Peyer's patch (tissue), 4 donors: ENCODE measurements at places on chromosomes 11 and 22. TPM values are rescaled to one million over a fixed set of nuclear protein-coding genes. Genes with fewer than 3 reads are reported as not detected.

GRCh38 chr11:78419327-78419726 lies 1.7 kb upstream of the GAB2 start:
- DNase-seq = no peak

DNA sequence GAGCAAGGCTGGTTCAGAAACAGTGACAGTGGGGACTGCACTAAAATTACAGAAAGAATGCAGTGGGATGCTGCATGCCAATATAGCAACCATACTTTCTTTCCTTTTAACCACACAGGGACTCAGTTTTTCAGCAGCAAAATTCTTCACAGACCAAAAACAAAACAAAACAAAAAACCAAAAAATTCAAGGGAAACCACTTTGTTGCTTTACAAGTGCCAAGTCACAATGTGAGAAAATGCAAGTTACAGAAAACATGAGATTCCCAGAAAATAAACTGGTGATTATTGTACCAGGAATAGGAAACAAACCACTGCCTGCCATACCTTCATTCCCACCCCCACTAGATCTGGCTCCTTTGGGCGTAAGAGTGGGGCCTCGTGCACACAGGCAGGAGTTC lies 52.6 kb downstream of the TENM4 start:
- no peak for DNase-seq

DNA sequence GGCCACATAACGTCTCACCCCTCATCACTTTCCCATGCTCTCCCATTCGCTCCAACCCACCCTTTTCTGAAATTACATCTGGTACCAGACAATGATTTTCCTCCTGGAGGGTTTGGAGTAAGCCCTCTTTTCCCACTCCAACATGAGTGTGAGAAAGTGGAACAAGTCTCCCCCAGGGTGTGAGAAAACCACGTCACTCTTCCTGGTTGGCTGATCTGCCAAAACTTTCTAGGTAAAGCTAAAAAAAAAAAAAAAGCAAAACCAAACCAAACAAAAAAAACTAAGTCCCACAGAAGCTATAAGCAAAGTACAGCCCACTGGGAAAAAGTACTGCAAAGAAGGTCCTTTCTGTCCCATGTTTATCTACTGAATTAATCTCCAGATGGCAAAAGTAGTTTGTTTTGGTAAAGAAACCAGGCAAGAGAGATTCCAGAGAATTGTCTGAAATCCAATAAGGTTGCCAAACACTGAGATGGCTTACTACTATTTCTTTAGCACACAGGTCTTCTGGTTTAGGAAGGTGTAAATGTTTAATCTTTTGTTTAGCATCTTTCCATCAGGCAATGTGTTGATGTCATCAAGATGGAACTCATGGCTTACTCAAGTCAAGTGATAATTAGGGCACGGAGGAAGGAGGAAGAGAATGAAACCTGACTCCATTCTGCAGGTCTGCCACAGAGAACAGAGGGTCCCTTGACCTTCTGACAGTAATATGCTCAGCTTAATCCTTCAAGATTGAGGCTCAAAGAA lies 395.6 kb downstream of the LARGE1 start:
- no peak for DNase-seq

GRCh38 chr11:75344761-75345454 lies 6.6 kb downstream of the ARRB1 start:
- no peak for DNase-seq

DNA sequence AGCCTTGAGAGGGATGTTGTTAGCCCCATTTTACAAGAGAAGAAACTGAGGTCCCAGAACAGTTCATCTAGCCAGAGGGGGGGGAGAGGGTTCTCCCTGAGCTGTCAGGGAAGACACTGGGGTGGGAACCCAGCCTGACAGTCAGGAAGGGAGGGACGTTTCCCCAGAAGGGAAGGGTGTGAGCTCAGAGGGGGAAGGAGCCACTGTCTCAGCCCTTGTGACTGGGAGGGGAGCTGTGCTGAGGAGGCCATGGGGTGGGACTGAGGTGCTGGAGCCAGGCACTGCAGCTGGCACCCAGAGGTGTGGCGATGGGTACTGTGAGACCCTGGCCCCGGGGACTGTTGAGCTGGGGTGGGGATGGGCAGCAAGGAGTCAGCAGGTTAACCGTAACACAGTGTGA lies 35.7 kb downstream of the DAGLA start:
- DNase-seq = no peak

DNA sequence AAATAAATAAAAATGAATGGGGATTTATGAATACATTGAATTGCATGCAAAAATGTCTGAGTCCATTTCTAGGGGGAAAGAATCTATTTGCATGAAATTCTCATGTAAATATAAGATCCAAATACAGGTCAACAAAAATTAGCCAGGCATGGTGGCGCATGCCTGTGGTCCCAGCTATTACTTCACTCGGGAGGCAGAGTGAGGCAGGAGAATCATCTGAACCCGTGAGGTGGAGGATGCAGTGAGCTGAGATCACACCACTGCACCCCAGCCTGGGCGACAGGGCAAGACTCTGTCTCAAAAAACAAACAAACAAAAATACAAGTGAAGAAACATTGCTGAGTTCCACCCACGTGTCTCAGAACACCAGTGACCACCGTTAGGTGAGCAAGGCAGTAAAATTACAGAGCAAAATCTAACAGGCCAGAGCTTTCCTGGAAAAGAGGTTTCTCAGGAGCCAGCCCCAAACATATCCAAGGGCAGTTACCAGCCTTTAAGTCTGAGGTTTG lies 17.3 kb downstream of the PACSIN2 start:
- no peak for DNase-seq

- DNase-seq = no peak
These were observed 759.4 kb downstream of the OPCML start for GRCh38 chr11:132772703-132773545.

DNA sequence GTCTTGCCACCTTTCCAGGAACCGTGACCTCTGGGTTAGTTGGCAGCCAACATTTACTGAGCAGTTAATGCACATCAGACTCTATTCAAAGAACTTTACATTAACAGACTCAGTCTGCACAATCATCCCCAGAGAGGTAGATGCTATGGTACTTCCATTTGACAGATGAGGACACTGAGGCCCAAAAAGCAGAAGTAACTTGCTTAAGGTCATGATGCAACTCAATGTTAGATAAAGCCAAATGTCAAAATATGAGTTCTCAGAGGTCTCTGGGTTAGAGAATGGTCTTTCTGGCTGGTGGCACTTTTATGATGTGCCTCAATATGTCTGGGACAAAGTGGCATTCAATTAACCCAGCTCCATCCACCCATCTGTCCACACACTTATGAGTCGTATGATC lies 450.0 kb downstream of the MIAT start:
- DNase-seq = no peak

- DNase-seq = no peak
These were observed 181.6 kb downstream of the MSANTD4 start for GRCh38 chr11:105840391-105840790.

DNA sequence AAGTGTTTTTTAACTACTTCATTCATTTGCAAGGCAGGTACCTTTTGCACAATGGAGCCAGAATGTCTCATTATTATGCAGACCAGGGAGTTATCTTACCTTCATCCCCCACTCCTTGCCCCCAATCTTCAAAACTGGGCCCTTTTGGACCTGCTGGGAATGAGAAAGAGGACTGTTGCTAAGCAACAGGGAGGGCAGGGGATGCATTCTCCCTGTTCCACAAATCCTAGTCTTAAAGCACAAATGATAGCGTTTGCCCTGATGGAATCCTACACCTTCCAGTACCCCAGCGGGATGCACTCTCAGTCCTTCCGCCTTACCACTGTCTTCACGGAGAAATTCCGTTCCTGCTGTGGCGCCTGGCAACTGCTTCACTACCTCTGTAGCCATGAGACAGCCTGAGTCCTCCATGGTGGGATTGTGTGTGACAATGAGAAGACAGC lies 4.1 kb upstream of the KCNJ1 start:
- DNase-seq = no peak

- no peak for DNase-seq
These were observed 32.2 kb upstream of the LYVE1 start for GRCh38 chr11:10600570-10601248.

GRCh38 chr22:37601540-37602442 lies 6.8 kb upstream of the GGA1 start:
- peak; percentile 72 for DNase-seq

- DNase-seq = no peak
These were observed 1.1 kb upstream of the IRAG1 start for GRCh38 chr11:10694486-10695239.

DNA sequence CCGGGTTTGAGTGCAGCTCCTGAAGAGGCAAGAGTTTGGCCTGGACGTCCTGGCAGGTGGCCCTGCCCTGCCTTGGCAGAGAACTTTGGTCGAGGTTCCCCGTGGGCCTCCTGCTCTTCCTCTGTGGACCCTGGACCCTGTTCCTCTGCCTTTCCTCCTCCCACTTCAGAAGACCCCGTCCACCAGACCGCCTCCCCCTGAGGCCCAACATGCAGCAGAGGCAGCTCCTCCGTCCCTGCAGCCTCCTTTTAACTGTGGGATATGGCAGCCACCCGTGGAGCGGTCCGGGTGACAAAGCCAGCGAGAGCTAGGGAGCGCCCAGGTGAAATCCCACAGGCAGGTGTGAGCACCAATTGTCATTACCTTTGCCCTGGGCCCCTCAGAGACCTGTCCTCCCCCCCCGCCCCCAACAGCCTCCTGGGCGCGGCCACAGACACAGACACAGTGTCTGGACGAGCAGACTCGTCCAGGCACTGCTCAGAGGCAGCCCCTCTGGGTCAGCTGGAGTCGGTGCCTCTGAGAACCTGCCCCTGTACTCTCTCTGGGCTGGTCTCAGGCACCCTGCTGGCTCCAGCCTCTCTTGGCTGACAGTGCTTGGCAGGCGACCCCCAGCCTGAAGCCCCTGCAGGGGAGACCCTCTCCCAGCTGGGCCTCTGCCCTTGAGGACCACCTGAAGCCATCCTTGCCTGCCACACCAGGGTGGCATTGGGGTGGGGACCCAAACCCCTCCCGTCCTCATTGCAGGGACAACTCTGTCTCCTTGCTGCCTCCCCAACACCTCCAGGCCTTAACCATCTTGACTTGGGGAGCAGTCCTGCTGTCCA lies 4.1 kb upstream of the PTDSS2 start:
- DNase-seq = no peak

DNA sequence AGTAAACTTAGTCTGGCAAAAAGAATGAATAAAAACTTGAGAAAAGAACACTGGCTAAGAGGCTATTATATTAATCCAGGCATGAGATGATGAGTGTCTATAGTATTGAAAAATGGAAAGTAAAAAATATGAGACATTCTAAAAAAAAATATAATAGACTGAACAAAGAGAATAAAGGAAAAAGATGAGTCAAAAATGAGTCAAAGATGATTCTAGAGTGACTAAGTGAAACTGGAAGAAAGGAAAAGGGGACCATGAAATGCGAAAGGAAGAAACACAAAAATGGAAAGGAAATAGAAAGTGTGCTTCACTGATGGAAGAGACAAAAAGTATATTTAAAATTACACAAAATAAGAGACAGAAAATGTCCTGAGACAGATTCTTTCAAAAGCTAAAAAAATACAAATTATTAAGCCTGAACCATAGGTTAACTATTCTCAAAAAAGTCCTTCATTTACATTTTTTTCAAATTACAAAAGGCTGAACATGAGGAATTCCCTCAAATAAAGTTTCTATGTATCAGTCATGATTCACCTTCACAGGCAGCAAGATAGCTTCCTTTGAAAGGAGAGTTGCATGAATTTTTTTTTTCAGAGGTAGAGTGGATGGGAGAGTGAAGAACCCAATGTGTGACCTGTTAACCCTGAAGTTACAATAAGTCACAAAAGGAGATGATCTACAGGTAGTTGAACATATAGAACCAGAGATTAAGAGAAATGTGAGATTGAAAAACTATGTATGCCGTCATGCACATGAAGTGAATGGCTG lies 75.2 kb downstream of the EIF3M start:
- DNase-seq = no peak

- DNase-seq = peak; percentile 39
These were observed 10.0 kb upstream of the TMEM191C start for GRCh38 chr22:21457023-21457787.

DNA sequence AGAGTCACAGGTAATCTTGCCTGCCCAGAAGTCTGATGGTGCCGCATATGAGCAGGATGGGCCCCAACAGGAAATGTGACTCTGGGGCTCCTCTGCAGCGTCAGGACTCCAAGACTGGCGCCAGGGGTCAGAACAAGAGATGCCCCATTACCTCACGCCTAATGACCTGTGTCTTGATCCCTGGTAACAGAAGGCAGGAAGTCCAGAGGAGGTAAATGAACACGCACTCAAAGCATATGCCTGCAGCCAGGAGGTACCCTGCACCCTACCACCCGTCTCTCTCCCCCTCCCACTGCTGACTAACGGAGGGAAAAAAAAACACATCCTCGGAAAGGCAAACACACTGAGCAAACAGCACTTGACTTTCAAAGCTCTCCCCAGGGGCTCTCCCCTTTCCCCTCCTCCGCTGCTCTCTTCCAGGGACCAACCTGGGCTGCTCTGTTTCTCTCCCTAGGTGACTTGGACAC lies 37.3 kb downstream of the ABCC8 start:
- no peak for DNase-seq

- DNase-seq = no peak
These were observed 5.9 kb downstream of the ST3GAL4 start for GRCh38 chr11:126361400-126361799.

DNA sequence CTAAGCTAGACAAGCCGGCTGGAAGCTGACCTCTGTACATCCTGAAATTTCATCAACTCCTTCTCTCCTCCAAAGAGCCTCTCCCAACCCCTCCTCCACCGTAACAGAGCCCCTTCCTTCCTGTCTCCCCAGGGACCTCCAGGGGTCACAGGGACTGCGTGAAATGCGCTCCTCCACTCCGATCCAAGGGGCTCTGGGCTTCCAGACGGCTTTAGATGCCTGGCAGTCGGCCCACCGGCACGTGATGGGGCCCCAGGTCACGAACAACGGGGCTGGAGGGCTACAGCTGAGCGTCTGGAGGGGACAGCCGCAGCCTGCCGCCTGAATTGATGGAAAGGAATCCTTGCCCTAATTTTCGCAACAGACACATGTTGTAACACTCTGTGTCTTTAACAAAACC lies 264.1 kb downstream of the MN1 start:
- DNase-seq = no peak

- DNase-seq = peak; percentile 63
These were observed 34.4 kb upstream of the PPARA start for GRCh38 chr22:46115755-46116490.

- DNase-seq = no peak
These were observed 141.8 kb downstream of the TEAD1 start for GRCh38 chr11:12815931-12816494.

- DNase-seq = no peak
These were observed 266.0 kb upstream of the MTNR1B start for GRCh38 chr11:92703449-92703830.

GRCh38 chr11:40722179-40722795 lies 737.2 kb downstream of the LRRC4C start:
- DNase-seq = no peak

- no peak for DNase-seq
These were observed 36.7 kb downstream of the DRG1 start for GRCh38 chr22:31436132-31436531.

- no peak for DNase-seq
These were observed 220.1 kb downstream of the BLID start for GRCh38 chr11:121895919-121896318.

- DNase-seq = no peak
These were observed 920.9 kb upstream of the FAT3 start for GRCh38 chr11:91303749-91304148.

CDC45 gene
- total RNA-seq = not detected

RIBC2 gene
- total RNA-seq = 47.0 TPM

GDPD4 gene
- not detected for total RNA-seq

SLC5A12 gene
- 226 TPM for total RNA-seq

P2RY6 gene
- total RNA-seq = 1.5 TPM

KCNJ5 gene
- total RNA-seq = not detected

TMPRSS13 gene
- not detected for total RNA-seq

TMEM25 gene
- 222 TPM for total RNA-seq

SYT12 gene
- not detected for total RNA-seq

IFITM1 gene
- total RNA-seq = 141 TPM

CRYBA4 gene
- total RNA-seq = not detected

OVOL1 gene
- 14.9 TPM for total RNA-seq
